Activated T-helper 1 cell treated with Interleukin-2 at 50 U/mL for 16 hours (primary cell): ENCODE measurements at places on chromosomes 4 and X.

- DNase-seq, result no peak
Measured at GRCh38 chrX:39226251-39226650, 425.0 kb downstream of the MID1IP1 start.

- DNase-seq, result no peak
Measured at GRCh38 chr4:80948995-80949394, 81.5 kb upstream of the BMP3 start.

DNA sequence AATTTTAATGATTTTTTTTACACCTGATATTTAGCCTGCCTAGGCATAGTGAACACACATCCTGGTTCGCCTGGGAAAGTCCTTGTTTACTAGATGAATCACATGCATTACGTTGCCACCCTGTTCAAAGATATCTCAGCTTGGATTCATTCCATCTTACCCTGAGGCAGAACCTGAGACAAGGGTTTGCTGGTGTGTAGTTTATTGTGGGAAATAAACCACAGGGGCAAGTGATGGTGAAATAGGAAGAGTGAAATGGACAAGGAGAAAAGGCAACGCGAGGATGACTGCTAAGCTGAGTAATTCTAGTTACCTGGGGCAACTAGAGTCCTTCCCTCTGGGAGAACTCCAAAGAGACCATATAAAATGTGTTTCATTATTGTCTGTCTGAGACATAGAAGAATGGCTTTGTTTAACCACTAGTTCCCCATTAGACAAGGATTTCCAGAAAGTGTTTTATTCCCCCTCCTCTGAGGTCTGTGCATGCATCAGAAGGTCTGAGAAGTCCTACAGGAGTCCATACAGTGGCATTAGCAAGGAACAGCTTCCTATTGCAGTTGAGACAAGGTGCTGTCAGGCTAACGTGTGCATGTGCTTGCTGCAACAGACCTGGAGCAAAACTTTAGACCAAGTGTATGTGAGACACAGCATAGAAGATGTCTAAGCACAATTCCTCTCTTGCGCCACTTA lies 797.3 kb upstream of the FRG1 start:
- no peak for DNase-seq

GRCh38 chr4:8908206-8908893 lies 36.7 kb upstream of the HMX1 start:
- no peak for DNase-seq

DNA sequence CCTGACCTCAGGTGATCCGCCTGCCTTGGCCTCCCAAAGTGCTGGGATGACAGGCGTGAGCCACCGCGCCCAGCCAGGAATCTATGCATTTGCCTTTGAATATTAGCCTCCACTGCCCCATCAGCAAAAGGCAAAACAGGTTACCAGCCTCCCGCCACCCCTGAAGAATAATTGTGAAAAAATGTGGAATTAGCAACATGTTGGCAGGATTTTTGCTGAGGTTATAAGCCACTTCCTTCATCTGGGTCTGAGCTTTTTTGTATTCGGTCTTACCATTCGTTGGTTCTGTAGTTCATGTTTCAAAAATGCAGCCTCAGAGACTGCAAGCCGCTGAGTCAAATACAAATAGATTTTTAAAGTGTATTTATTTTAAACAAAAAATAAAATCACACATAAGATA lies 44.2 kb upstream of the SHOX start:
- DNase-seq, result no peak

DNA sequence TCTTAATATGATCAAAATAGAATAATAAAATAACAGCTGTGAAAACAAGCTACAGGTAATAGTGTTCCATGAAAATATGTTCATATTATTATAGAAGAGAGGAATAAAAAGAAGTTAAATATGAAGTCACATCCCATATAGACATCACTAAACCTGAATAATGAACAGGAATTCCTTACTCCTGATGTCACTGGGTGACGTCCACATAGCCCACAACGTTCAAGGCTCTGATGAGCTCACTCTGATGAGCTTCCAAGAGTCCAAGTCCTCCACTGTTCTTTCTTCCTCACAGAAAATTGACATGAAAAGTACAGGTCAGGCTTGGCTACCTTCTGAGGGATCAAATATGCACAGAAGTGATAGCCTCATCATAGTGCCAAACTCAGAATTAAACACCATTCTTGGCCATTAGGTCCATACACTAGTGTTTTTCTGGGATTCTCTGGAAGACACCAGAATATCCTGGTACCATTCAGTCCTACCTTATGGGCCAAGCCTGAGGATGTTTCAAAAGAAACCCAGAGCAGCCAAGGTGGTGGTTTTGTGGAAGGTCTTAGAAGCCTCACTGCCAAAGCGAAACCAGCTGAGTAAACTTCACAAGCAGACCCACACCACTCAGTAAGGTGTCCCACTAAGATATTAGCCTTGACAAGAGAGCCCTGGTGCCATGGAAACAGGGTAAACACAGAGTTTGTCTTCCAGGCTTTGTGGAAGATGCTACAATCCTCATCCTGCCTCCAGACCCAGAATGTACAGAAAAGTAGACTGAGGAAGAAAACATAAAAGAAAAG lies 138.4 kb upstream of the HHIP start:
- no peak for DNase-seq

DNA sequence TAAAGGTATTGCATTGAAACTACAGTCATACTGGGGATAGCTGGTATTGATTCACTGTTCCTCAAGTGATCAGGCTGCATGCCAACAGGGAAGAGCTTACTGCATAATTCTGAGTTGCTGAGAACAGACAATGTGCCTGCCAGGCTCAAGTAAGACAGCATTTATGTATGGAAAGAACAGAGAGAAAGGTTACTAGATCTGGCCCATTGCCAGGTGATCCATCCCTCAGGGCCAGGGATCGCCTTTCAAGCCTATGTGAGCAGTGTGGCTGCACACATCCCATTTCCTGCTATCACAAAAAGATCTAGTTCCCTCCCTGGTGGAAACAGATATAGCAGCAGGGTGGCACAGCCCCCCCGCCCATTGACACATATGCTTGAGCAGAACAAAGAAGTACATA lies 254.0 kb downstream of the TMA16 start:
- DNase-seq, result no peak

DNA sequence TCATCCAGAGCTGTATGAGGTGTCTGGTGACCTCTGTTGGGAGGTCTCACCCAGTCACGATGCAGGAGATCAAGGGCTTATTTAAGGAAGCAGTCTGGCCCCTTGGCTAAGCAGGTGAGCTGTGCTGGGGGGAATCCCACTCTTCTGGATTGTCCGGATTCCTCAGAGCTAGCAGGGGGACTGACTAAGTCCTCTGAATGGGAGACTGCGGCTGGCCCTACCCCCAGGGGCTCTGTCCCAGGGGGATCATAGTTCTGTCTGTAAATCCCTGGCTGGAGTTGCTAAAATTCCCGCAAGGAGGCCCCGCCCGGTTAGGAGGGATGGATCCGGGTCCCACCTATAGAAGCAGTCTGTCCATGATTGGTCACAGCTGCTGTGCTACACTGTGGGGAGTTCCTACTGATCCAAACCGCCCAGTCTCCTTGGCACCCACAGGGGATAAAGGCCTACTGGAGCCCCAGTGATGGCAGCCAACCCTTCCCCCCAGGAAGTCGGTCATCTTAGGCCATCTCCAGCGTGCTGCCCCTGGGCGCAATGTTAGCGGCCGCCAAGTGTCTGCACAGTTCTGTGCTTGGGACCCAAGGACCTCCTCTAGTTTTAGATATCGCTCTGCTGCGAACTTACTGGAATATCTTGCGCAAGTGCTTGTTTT lies 118.2 kb upstream of the KLF8 start:
- no peak for DNase-seq

- no peak for DNase-seq
Measured at GRCh38 chrX:66200855-66201795, 37.1 kb downstream of the HEPH start.

- DNase-seq, result no peak
Measured at GRCh38 chrX:74340051-74340450, 36.1 kb downstream of the ZCCHC13 start.

DNA sequence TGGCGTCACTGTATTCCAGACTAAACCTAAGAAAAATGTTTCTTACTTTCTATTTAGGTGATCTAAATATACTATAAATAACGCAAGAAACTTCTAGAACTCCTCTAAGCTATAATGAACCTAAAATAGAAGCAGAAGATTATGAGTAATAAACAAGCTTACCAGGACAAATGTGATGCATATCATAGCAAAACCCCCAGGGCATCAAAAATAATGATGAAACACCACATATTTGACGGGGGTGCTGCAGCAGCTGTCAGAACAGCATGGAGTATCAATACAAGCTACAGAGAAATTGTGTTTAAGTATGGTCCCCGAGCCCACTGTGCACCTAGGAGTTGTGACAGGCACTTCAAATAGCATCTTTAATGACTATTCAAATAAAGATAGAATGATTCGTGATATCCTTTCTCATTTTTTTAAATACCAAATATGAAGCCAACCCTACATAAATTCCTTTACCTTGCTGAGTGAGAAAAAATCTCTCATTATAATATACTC lies 337.3 kb downstream of the CENPC start:
- no peak for DNase-seq

DNA sequence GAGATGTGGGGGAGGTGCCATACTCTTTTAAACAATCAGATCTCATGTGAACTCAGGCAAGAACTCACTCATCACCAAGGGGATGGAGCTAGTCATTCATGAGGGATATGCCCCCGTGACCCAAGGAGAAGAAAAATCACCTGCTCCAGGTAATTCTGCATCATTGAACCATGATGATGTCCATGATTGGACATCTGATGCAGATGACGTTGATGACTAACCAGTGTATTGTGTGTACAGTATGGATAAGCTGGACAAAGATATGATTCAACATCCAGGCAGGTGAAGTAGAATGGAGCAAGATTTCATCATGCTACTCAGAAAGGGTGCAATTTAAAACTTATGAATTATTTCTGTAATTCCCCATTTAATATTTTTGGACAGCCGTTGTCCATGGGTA lies 286.4 kb upstream of the SMIM31 start:
- DNase-seq, result no peak

GRCh38 chr4:152613841-152614721 lies 65.7 kb downstream of the TMEM154 start:
- no peak for DNase-seq

GRCh38 chr4:8831221-8832112 lies 40.2 kb downstream of the HMX1 start:
- no peak for DNase-seq

GRCh38 chr4:139918591-139918990 lies 235.4 kb downstream of the MAML3 start:
- DNase-seq, result no peak

DNA sequence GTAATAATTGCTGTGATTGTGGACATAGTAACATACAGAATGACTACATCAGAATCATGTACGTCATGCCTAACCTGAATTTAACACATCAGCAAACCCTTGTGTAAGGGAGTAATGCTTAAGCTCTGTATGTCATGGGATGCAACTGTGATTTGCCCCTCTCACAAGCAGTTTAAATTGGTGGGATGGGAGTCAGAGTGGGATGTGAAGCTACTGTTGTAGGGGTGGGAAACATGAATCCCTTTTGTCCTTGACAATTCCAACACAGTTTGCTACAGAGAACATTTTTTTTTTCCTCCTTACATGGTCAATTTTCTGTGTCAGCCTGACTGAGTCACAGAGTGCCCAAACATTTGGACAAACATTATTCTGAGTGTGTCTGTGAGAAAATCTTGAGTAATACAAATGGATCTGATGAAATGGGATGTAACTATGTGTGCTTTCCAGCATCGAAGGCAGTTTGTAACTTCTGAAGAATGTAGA lies 392.8 kb downstream of the GPM6A start:
- DNase-seq, result no peak

GRCh38 chrX:154727418-154727817 lies 23.5 kb downstream of the GAB3 start:
- DNase-seq, result no peak

- no peak for DNase-seq
Measured at GRCh38 chr4:14348506-14348905, 653.8 kb upstream of the CPEB2 start.

DNA sequence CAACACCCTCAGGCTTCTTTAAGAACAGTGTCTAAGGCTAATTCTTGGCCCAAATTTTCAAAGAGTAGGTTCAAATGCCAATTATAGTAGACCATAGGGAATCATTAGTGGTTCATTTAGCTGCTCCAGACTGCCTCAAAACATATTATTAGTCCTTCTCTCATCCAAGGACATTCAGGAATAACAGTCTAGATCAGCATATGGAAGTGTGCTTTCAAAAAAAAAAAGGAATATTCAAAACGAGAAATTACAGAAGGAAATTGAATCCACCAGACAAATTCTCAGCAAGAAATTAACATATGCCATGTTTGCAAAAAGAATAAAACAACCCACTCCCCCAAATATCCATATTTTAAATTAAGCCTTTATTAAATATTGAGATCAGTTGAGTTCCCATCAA lies 293.1 kb downstream of the SMARCA1 start:
- DNase-seq, result no peak

DNA sequence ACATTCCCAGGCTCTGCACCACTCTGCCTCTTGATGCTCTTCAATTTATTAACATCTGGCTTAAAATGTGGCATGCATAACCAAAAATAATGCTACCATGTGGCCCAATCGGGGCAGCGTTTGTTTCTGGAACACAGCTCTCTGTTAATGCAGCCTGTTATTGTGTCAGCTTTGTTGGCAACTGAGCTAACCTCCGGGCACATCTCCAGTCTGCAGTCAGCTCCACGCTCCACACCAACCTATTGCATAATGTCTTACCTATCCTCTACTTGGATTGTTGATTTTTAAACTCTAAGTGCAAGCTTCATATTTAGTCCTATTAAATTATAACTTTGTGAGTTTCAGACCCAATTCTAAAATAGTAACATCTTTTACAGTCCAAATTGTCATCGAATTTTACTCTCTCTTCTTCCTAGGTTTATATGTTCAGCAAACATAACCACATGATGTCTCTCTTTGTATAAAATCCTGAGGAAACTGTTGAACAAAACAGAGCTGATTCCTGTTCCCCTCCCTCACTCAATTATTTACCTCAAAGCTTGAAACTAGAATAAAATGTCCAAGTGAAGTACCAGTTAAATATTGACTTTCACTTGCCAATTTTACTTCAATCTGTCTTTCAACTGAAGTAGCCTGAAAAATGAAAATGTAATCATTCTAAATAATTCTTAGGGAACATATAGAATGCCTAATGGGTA lies 92.2 kb upstream of the RAPGEF2 start:
- no peak for DNase-seq

DNA sequence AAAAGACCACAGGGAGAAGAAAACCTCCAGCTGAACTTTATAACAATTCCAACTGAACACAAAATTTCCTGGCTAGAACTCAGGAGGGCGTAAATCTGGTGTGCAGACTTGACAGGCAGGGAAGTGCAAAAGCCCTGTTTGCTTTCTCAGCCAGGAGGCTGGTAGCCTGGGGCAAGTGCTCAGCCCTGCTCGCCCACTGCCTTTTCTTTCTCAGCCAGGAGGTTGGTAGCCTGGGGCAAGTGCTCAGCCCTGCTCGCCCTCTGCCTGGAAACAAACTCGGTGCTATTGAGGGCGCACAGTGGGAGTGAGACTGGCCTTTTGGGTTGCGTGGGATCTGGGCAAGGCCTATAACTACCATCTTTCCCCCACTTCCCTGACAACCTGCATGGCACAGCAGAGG lies 275.4 kb upstream of the MAOA start:
- DNase-seq, result no peak

GRCh38 chr4:145177906-145178538 lies 2.4 kb downstream of the OTUD4 start:
- DNase-seq, result no peak
